ENCODE measurements at places on chromosomes 4 and X.

DNA sequence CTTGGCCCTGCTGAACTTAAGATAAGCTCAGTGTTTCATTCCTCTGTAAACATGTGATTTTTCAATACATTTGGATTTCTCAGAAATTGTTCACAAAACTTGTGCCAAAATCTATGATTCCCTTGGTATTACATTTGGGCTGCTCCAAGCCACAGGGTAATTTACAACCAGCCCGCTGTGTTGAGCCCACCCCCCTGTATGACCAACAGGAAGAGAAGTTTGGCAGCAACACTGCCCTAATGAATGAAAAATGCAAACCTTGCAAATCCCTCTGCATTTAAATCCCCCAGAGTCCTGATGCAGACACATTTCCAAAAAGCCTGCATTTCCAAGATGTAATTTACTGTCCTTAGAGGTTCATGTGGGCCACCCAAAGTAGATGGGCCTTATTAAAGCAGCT, 34.1 kb upstream of the GAB1 start:
- DNase-seq = peak; percentile 56

DNA sequence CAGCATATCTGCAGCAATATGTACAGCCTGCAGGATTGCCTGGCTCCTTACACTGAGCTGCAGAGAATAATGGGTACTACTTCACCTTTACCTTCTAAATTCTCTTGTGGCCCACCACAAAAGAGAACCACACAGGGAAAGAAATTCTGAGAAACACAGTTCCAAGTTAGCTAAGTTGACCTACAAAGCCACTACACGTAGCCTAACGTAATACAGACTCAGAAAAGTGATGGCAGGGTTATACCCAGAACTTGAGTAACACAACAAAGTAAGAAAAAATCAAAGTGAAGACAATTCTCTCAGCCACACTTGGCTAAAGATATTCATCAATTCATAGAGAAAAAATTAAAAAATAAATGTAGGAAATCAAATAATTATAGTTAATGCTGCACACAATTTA, 26.4 kb upstream of the SRPX start:
- no peak for DNase-seq

- DNase-seq = peak; percentile 32
These were observed 161.2 kb upstream of the WDFY3 start for GRCh38 chr4:85127653-85128052.

GRCh38 chr4:181488926-181489325, 754.3 kb upstream of the TENM3 start:
- no peak for DNase-seq

DNA sequence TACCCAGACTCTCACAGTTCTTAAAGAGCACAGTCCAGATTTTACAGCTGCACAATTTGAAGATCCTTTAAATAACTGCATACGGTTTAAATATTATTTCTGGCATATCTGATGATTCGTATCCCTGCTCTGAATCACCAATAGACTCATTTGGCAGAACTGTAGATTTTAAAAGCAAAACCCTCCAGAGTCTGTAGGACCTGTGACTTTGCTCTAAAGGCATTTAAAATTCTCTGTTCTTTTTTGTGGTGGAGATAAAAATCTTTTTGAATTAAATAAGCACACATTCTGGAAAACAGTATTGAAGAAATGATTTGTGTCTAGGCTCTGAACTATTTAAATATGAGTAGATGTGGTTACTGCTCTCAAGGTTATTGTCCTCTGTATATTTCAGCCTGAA, 246.2 kb upstream of the PITX2 start:
- DNase-seq = no peak

GRCh38 chr4:19684084-19684483, 567.6 kb upstream of the SLIT2 start:
- no peak for DNase-seq

DNA sequence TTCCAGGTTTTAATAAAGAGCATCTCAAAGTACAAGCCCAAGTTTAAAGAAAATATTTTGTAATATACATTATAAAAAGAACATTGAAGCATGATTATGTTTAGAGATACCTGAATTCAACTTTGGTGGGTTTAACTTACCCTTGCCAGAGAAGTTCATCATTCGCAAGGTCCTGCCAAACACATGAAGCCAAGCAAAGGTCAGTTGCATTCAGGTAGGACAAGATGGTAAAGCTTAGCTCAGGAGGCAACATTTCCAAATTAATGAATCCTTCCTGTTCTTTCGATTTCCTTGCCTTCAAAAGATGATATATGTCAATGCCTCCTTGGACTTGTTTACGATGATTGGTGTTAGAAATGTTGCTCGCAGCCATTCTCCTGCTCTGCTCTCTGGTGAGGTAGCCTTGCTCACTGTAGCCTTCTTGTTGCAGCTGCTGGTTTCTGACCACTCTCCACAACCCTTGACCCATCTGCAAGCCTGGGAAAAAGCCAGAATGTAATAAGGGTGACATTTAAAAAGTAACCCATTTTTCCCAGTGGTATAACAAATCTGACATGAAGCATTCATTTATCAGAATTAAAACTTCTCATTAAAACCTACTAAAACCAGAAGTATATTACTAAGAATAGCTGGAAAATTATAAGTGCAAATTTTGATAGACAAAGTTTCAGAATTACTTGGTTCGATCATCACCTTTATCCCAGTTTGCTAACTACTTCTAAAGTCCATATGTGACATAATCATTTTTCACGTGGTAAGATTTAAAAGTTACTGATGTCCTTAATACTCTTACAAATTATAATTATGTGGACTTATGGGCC, 20.6 kb downstream of the FBXO8 start:
- DNase-seq = no peak

DNA sequence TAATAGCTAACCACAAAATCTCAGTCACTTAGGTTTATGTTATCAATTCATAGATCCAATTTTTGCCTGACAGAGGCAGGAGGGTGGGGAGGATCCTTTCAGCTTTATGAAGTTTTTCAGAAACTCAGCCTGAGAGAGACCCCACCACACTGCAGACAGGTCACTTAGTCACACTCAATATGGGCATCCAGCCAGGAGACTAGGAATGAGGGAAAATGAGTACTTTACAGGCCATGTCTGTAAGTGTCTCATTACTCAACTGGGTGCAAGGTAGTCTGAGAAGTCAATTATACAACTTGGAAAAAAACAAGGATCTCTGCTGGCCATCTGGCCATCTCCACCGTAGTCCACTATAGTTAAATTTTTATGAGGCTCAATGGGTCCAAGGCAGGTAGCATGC, 365.9 kb downstream of the INPP4B start:
- no peak for DNase-seq

DNA sequence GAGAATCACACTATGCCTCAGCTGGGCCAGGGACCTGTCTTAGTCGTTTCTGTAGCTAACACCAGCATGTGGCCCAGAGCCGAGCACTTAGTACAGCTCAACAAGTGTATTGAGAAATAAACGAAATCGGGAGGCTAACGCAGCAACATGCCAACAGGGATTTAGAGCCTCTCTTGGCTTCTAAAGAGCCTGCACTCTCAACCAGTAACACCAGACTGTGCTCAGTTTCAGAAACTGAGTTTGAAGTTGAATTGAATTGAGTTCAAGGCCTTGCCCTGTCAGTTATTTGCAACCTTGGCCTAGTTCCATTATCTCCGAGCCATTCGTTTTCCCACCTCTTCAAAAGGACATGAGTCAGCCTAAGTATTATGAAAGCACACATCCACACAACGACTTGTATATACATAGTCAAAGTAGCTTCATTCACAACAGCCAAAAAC, 71.3 kb upstream of the LDB2 start:
- no peak for DNase-seq

DNA sequence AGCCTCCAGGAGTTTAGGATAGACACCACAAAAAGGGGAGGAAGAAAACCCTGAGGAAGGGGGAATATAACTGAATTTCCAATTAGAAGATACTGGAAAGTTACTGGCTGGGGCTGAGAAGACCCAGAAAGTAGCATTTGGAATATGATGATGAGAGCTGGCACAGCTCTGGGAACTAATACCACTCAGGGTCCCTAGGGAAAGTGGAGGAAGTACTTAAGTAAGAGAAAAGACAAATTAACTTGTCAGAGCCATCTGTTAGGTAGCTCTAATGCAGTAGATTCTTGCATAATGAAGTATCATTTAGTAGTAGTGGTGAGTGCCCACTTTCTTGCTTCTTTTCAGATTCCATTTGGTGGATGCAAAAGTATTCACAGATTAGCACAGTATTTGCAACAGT, 90.8 kb upstream of the TSPAN5 start:
- no peak for DNase-seq

DNA sequence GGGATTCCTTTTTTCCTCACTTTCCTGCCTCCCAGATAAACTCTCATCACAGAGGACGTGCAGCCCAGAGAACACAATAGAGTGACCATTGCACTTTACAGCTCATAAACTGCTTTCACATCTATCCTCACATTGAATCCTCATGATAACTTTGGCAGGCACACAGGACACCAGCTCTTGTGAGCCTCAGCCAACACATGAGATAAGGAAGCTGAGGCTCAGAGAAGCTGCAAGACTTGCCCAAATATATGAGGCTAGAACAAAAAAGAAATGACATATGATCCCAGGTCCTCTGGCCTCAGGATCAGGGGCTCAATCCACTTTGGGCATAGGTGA, 85.0 kb upstream of the CPEB2 start:
- DNase-seq = no peak

DNA sequence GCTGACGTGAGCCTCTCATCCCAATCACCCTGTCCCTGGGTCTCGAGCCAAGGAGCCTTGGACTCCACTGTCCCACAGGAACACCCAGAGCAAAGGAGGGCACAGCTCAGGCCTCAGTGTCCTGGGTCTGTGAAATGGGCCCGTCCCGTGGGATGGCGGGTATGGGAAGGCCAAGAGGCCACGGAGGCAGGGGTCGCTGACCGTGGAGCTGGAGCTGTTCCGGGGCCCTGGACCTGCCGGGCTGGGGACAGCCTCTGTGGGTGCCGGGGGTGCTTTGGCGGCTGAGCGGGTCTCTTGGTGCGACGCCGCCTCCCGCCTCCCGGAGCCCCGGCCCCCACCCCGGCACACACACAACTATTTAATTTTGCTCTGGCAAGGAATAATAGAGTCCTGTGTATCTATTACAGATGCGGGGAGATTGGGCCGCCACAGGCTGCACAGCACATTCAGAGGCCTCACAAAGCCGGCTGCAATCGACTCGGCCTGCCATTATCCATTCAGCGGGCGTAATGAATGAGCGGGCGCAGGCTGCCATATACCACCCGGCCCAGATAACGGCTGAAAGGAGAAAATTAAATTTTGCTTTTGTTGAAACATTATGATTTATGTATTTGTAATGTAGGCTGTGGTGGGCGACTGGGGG, 83.9 kb upstream of the NKX1-1 start:
- peak; percentile 6 for DNase-seq

- DNase-seq = no peak
These were observed 283.9 kb downstream of the IDS start for GRCh38 chrX:149221230-149221629.

DNA sequence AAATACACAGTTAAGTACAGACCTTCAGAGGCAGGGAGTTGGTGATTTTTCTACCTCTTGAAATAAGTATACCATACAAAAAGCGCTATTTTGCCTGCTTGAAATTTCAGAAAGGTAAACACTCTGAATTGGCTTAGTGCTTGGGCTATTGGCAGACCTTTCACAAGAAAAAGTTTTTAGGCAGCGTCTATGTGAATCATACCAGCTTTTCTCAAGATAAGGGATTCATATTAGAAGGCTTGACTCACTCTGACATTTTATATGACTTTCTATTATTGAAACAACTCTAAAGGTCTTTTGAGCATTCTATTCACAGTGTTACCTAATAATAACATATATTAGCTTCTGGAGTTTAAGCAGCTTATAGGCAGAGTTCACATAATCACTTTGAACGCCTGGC, 286.4 kb upstream of the FAT1 start:
- DNase-seq = no peak

- no peak for DNase-seq
These were observed 225.8 kb upstream of the ETNPPL start for GRCh38 chr4:108988464-108989195.

GRCh38 chrX:9942086-9942485, 25.1 kb upstream of the CLDN34 start:
- DNase-seq = no peak

DNA sequence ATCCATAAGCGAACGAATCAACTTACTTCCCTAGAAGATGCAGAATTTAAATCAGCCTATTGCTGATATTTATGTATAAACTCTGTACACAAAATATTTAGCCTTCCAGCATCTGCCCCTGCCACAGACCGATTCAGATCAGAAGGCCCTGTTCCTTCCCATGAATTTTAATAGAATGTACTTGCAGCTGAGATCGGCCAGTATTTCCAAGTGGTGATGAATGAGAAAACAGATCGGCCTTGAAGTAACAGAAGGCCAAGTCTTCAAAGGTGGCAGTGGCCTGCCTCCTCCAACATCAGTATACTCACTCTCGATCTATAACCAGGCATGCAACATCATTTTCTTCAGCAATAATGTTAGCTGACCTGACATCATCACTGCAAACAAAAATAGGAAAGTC, 66.4 kb downstream of the PRKG2 start:
- DNase-seq = no peak

- no peak for DNase-seq
These were observed 215.8 kb downstream of the PACRGL start for GRCh38 chr4:20916106-20916505.

DNA sequence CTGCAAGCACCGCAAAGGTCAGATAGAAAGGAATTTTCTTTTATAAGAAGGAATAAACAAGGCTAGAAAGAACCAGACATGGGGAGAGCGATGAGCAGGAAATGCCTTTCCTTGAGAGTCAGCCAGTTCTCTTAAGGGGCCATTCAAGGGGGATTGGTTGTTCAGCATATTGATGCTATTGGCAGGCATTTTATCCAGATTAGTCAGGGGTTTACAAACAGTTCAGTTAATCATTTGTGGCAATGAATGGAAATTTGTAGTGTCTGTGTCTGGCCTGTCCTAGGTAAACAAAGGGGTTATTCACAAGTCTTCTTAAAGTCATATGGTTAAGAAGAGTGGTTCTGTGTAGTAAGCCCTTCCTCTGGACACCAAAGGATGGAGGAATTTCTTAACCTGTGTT, 184.7 kb upstream of the FRMPD4 start:
- DNase-seq = peak; percentile 34

GRCh38 chr4:6825403-6825802, 42.9 kb downstream of the KIAA0232 start:
- DNase-seq = no peak

GRCh38 chrX:31353095-31353494, 281.3 kb upstream of the FTHL17 start:
- no peak for DNase-seq

DNA sequence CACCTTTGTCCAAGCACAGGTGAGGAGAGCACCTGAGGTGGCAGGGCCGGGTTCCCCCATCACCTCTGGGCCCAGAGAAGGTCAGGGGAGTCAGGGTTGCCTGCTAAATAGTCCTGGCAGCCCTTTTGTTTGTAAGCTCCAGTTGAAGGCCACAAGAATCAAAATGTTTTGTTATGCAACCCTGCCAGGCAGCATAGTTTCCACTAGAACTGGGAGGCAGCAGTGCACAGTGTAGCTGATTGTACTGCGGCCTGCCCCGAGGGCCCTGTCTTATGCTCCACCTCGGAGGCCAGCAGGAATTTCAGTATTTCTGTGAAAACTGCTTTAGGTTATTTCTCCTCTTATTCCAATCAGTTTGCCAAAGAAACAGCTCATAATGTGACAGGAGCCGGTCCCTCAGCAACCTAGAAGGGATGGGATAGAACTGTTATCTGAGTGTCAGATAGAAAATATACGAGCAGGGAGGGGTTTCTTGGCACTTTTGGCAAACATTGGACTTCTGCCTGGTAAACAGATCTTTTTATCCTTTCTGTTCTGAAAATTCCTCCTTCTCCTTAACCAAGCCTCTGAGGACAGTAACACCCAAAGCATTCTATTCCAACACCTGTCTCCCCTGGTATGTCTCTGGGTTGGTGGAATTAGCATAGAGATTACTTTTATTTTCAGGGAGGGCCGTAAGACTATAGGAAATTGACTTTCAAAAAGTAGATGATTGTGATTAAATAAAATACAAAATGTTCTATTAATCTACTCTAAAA, 93.6 kb downstream of the LNX1 start:
- peak; percentile 71 for DNase-seq
